Vagina (tissue), 2 donors: ENCODE measurements at places on chromosomes 1 and 21.

DNA sequence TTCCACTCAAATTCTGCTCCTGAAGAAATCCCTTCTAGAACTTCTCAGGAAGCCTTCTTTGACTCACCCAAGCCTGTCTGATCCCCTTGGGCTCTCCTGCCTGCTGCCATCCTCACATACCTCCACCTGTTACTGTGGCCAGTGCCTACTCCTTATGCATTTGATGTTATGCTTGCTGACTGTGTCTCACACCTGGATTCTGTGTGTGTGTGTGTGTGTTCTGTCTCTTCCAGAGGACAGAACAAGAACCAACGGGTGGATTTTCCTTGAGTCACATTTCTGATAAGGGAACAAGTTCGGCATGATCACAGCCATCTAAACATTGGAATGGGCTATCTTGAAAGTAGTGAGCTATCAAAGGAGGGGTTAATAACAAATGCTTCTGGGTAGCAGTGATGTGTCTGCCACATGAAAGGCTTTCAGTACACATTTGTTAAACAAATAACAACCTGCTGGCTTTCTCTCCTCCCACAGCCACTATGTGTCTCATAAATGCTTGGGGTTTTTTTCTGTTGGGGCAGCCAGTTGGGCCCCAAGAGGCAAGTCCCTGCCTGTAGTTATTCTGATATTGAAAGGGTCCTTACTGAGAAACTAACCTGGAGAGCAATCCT is 8.9 kb upstream of the GPR37L1 start:
- no peak for DNase-seq

DNA sequence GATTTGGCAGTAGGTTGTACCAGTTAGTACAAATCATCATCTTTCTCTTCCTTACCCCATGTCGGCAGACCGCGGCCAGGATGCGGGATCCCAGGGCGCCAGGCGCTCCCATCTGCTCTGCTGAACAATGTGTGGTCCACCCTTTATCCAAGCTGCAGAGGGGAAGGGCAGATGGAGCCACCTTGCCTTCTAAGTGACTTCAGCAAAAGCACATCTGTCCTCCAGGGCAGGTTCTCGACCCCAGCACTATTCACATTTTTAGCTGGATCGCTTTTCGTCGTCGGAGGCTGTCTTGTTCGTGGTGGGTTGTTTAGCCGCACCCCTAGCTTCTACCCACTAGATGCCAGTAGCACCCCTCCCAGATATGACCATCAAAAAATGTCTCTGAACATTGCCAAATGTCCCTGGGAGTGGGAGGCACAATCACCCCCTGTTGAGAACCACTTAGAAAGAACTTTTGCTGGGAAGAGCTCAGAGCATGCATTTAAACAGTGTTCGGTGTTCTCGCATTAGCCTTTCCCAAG is 58.1 kb upstream of the SIM2 start:
- DNase-seq: no peak

DNA sequence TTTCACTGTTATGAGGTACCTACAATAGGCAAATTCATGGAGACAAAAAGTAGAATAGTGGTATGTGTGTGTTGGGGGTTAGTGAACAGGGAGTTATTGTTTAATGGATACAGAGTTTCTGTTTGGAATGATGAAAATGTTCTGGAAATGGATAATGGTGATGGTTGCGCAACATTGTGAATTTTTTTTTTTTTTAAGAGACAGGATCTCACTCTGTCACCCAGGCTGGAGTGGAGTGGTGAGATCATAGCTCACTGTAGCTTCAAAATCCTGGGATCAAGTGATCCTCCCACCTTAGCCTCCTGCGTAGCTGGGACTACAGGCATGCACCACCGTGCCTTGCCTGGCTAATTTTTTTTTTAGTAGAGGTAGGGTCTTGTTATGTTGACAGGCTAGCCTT is 34.5 kb upstream of the TRABD2B start:
- no peak for DNase-seq

GRCh38 chr21:35849144-35849543 is 211.2 kb downstream of the SETD4 start:
- DNase-seq: no peak

DNA sequence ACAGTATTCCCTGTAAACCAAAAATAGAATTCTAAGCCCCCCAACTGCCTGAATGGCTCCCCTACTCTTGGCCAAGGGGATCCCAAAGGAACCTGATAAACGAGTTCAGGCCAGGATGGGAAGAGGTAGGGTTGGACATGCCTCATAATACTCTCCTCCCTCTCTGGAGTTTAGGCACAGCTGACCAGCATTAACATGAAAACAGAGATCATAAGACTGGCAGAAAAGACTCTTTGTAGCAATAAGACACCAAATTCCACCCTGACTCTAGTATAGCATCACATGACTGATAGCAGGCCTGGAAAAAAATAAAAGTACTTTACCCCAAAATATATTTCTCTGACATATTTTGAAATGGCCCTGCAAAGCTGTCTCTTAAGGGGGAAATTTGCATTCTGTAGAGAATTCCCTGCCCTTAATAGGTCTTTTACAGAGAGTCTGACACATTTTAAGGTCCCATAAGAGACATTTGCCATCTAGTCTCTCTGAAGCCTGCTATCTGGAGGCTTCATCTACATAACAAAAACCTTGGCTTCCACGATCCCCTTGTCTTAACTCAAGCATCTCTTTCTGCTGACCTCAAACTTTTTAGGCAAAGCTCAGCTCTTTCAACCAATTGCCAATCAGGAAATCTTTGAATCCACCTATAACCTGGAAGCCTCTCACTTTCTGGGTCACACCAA is 55.9 kb downstream of the SIK1 start:
- no peak for DNase-seq

DNA sequence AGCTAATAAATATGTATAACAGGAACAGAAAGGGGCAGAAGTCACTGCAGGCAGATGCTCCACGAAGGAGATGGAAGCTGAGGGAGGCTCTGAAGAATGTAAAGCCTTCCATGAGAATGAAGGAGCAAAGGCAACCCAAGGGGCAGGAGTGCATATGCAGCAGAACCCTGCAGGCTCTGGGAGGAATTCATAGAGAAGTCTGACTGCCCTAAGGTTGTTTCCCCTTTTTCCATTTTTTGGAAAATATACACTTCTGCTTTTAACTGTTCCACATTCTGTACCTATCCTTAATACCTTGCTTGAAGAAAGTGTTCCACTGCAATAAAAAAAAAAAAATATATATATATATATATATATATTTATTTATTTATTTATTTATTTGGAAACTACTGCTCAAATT is 69.6 kb downstream of the CD34 start:
- no peak for DNase-seq

- no peak for DNase-seq
These were observed 197.4 kb downstream of the HS2ST1 start for GRCh38 chr1:87111659-87112371.

GRCh38 chr1:151166505-151166956 is 587 bp downstream of the SCNM1 start:
- DNase-seq: no peak

GRCh38 chr21:16572032-16572431 is 842.2 kb downstream of the USP25 start:
- DNase-seq: no peak

GRCh38 chr1:219090607-219091006 is 83.1 kb upstream of the LYPLAL1 start:
- no peak for DNase-seq
